ENCODE measurements at places on chromosomes 5 and 9.

- no peak for DNase-seq
These were observed 141.1 kb upstream of the SMIM23 start for GRCh38 chr5:171644536-171644935.

- no peak for DNase-seq
These were observed 139.7 kb downstream of the LRRC70 start for GRCh38 chr5:62718324-62718723.

- no peak for DNase-seq
These were observed 487.7 kb downstream of the SEMA5A start for GRCh38 chr5:9058161-9058560.

DNA sequence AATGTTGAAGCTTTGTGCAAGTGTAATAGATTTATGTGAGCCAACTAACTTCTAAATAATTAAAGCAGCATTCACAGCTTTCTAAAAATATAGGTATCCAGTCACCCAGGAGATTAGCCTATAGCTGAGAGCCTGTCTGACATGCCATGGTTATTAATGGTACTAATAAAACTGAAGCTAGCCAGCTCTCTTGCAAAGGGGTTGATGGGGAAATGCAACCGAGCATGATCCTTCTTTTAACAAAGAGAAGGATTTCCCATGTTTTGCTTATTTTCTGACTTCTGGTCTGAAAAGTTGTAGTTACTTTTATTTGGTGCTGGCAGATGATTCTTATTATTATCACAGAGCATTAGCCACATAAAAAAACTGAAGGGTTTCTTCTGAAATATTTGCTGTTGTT, 488.7 kb upstream of the CYLC2 start:
- DNase-seq: no peak

Data from stimulated activated CD4-positive, alpha-beta T cell treated with anti-CD3 and anti-CD28 coated beads, Interleukin-12 subunit alpha, Interleukin-12 subunit beta, amount 100 ng/mL, for 24 hours (primary cell).